ENCODE measurements at places on chromosomes 13 and 19.

- no peak for DNase-seq
Observed at GRCh38 chr19:18137657-18138339, 15.2 kb upstream of the PIK3R2 start.

DNA sequence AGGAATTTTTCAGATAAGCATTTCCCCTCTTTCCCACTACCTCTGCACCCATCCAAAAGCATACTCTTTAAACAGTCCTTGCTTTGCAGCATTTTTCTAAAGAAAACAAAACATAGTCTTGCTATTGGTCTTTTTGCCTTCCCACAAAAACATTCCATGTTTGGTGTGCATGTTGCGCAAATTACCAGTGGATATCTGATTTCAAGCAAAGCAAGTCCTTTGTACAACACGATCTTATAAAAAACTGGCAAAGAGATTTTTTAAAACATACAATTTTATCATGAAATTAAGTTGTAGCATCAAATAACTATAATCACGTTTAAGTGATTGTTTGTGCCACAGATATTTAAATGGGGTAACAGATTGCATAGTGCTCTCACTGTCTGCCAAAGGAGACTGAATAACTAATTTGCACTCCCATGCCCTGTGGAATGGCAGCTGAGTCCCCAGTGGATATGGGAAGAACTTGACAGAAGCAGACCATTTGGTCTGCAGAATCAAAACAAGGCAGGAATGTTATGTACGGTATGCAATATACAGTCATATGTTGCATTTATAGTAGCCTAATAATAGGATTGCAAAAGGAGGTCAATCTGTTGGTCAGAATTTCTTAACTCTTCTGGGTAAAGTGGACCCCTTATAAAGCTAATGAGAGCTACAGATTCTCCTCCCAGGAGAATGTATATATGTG, 285.7 kb downstream of the TBC1D4 start:
- DNase-seq = no peak

- DNase-seq = no peak
Observed at GRCh38 chr19:31318790-31319425, 30.3 kb downstream of the TSHZ3 start.

DNA sequence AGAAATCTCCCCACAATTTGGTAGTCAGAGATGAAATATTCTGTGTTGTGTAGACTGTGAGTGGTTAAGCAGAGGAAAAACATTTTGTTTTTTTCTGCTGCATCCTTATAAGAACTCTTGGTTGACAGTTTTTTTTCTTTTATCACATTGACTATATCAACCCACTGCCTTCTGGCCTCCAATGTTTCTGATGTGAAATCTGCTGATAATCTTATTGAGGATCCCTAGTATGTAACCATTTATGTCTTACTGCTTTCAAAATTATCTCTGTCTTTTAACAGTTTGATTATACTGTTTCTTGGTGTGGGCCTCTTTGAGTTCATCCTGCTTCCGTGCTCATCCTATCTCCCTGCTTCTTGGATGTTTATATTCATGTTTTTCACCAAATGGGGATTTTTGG, 316.9 kb downstream of the MTUS2 start:
- DNase-seq = no peak

GRCh38 chr13:92656103-92656502, 570.5 kb upstream of the GPC6 start:
- DNase-seq = no peak

DNA sequence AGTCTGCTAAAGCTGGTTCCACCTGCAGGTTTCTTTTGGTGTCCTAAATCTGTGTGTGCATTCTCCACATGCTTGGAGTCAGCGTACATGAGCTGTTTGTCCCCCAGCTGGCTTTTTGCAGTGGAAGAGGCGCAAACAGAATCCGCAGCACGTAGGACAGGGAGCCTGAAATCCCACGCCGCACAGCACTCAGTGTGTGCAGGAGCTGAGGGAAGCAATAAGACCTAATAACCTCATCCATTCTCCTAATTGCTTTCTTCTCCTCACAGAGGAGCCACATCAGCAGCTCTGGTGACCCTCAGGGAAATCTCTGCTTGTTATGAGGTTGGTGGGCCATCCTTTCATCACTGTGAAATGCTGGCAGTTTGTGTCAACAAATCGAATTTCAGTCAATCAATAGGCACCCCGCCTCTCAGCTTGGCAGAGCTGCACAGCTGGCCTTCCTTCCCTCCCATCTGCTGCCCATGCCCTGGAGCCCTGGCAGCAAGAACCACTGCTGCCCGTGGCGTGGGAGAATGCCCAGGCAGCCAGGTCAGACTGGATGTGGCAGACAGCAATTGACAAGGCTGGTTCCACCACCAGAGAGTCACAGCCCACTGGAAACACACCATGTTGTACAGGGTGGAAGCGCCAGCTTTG, 136.7 kb downstream of the ZDHHC20 start:
- DNase-seq = no peak

DNA sequence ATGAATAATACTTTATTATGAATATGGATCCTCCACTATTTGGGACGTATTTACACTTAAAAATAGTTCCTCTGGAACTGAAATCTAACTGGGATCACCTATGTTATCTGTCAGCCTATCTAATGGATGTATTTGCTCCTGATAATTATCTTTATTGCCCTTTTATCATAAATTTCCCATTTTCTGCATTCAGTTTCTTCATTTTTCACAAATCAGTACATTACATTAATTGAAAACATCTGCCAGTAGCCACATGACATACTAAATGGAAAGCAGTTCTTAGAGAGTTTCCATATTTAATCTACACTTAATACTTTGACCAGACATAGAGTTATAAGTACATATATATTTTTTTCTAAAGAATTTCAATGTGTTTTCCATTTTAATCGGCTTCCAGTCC, 888.8 kb downstream of the SLITRK6 start:
- DNase-seq = no peak

GRCh38 chr13:106373304-106373988, 162.0 kb downstream of the EFNB2 start:
- no peak for DNase-seq

DNA sequence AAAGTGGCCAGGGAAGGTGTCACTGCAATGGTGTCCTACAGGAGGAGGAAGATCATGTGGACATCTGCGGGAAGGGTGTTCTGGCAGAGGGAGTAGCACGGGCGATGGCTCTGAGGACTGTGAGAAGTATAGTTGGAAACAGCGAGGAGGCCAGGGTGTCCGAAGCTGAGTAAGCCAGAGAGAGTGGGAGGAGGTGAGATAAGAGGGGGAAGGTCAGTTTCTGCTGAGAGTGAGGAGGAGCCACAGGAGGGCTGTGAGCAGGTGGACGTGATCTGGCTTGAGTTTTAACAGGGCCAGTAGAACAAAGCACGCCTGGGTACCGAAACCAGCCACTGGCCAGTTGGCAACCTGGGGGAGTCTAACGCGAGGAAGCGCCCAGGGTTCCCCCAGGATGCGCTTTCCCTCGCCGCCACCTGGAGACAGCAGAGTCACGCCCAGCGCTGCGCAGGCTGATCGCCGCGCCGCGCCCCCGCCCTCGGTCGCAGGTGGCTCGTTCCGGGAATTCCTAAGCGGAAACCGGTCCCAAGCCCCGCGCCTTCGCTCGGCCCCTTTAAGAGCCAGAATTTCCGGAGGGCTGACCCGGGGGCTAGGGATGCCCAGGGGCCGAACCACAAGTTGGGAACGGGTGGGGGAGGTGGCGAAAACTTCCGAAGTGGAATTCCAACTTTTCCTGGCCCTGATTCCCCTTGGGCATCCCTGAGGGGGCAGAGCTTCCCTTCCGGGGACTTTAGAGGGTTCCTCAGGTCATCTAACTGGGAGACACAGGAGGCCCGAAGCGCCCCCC, 1.1 kb upstream of the LSR start:
- DNase-seq = peak; percentile 87

- no peak for DNase-seq
Observed at GRCh38 chr19:4639531-4640246, 373 bp downstream of the TNFAIP8L1 start.

DNA sequence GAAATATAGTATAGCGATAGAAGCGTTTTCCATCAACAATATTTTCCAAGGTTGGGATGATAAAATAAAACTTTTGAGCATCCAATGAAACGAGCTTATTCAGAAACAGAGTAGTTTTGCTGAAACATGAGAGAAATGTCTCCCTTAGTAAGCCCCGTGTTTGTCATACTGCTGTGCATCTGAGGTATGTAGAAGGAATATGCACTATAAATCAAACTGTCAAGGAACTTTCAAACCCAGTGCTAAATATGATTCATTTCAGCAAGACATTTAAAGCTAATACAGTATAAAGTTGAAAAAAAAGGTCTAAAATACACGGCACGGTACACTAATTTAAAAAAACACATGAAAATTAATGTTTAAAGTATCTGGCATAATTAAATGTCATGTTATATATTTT, 546.2 kb downstream of the SLITRK5 start:
- no peak for DNase-seq

GRCh38 chr13:39879286-39880035, 224.0 kb downstream of the COG6 start:
- DNase-seq = no peak

DNA sequence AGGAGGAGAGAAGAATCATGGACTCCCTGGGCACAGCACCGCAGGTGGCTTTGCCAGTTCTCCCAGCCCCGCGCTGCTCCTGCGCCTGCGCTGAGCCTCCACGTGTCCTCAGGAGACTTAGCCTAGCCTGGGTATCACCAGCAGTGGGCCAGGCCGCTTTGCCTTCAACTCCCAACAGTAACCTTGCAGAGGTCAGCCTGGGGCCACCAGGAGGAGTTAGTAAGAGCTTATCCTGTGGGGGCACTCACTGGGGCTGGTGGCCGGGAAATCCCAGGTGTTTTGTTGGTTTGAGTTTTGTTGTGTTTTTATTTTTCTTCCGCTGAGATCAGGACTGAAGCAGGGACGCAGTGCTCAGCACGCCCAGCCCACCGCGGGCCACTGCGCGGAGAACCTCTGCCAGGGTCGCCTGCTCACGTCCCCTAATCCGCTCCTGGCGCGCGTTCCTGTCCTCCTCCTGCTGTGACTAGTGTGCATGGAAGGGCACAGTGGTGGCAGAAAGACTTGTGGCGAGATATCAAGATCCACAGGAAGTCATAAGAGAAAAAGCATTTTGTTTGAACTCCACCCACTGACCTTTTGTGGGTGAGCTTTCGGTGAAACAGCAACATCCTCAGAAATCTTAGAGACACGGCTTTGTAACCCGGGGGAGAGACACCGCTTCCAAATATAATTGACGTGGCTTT, 207.4 kb upstream of the RFC3 start:
- no peak for DNase-seq

DNA sequence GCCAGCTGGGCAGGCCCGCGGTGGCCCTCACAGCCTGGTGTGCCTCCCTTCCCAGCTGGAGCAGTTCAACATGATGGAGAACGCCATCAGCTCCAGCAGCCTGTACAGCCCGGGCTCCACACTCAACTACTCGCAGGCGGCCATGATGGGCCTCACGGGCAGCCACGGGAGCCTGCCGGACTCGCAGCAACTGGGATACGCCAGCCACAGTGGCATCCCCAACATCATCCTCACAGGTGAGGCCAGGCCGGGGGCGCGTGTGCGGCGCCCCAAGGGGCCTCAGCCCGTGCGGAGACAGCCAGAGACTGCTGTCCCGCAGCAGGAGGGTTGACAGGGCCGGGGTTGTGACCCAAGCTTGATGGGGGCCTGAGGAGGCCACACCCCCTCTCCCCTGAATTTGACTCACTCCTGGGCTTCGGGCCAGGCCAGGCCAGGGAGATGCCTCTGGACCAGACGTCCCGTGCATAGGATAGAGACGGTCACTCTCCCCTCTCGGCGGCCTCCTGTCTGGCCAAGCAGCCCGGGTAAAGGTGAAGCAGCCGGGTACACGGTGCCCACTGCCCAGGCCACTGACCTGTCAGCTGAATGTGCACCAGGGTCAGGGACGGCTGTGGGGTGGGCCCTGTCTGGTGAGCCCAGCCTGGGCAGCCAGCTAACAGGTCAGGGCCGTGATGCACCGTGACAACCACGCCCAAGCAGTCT, 15.4 kb downstream of the COMP start:
- DNase-seq = no peak

DNA sequence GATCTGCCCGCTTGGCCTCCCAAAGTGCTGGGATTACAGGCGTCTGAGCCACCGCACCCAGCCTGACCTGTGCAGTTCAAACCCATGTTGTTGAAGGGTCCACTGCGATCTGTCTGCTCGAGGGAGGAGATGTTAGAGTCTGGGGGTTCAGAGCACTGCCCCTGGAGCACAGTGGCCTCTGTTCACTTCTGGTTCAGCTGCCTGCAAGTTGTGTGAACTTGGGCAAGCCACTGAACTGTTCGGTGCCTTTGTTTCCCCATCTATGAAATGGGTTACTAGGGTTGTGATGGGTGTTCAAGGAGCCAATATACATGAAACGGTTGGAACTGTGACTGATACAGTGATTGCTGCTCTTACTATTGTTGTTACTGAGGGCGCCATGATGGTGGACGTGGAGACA, 1.7 kb downstream of the PLIN5 start:
- no peak for DNase-seq

GRCh38 chr13:110216398-110217041, 90.4 kb downstream of the COL4A1 start:
- DNase-seq = no peak

DNA sequence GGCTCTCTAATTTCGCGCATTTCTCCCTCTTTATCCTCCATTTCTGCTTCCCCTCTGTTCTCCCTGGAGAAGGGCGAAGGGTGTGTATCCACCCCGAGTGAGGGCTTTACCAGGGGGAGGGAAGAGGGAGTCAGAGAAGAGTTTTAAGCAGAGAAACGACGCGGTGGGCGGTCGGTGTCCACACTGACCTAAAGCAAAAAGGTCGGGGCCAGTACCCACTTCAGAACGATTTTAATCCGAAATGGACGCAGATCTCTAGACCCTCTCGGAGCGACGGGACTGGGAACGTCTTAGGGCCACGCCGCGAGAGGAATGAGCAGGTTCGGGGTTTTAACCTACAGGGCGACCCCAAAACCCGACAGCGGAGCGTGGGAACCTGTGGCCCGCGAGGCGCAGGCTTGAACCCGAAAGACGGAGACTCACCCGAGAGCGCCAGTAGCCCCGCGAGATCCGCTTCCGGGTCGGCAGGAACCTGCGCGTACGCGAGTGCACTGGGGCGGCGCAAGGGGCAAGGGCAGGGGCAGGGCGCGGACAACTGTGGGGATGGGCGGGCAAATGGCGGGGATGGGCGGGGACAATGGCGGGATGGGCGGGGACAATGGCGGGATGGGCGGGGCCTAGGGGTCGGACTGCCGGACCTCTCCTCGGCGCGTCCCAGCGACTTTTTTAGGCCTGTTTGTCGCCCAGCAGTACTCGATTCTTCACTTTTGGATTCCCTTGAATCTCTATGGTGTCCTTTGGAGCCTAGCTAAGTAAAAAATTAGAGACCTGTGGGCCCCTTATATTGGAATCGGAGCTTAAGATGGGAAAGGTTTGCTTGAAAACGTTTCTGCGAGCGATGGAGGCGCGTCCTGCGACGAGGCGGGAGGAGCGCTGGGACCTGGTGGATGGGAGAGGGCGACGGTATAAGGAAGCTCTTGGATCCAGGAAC, at the start of gene ZNF677:
Gene ZNF677, minus strand, starts transcription at position 463 of the 931 bp plus-strand sequence. CDS start 3,323 bp downstream, outside the sequence.
- DNase-seq = peak; percentile 80

- no peak for DNase-seq
Observed at GRCh38 chr13:27991881-27992280, 3.4 kb upstream of the URAD start.

DNA sequence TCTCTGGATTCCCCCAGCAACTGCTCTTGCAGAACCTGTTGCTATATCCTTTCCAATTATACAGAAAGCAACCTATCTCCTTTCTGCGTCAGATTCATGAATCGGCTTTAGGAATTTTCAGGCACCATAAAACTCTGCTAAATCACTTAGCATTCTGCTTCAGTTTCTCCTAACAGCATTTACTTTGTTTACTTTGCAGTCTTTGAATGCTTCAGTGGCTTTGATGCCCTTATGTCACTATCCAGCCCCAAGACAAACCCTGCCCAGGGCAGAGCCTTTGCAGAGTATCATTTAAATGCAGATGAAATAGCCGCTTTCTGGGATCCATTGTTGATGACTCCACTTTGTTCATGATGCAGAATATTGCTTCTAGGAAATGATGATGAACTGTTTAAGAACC, 43.1 kb downstream of the SLITRK1 start:
- DNase-seq = peak; percentile 1
